Stimulated activated CD4-positive, alpha-beta T cell treated with anti-CD3 and anti-CD28 coated beads, Interleukin-15, amount 100 ng/mL, for 1 hour (primary cell): ENCODE measurements at places on chromosomes 1 and 21.

DNA sequence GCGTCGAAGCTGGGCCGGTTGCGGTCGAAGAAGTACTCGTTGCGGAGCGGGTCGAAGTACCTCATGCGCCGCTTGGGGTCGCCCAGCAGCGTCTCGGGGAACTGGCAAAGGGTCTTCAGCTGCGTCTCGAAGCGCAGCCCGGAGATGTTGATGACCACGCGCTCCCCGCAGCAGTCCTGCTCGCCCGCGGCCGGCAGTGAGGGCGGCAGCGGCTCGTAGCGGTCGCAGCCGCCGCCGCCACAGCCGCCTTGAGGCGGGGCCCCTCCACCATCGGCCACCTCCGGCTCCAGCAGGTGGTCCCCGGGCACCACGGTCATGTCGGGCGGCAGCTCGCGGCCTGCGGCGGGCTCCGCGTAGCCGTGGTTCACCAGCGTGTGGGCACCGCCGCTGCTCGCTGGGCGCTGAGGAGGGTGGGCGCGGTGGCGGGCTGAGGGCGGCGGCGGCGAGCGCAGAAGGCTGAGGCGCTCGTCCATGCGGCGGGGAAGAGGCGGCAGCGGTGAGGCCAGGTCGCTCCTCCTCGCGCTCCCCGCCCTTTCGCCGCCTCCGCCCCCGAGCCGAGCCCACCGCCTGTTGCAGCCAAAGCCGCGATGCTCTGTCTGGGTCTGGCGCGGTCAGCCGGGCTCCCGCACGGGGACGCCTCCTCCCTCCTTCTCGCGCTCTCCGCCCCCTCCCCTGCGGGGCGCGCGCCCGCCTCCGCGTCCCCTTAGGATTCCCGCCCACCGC is at the start of gene KCNA3:
Gene KCNA3 (minus strand): TSS at position 604 of the 723 bp plus-strand sequence. CDS start 131 bp downstream, at position 473.
- DNase-seq, result peak; percentile 37

GRCh38 chr1:193408782-193409293 is 222.4 kb upstream of the B3GALT2 start:
- DNase-seq, result no peak

DNA sequence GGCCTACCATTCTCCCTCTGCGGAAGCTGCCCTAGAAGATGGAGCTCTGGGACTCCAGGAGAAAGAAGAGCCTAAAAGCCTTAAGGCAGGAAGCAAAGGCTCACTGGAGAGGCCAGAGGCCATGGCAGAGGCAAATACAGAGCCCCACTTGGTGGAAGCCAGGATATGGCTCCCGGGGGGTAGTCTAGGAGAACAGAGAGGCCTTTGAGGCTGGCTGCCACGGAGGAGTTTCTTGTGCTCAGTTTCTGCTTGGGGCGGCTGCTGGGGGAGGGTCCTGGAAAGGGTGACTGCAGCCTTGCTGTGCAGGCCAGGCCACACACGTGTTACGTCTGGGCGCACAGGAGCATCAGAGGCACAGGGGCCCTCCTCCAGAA is 5.4 kb downstream of the CC2D1B start:
- no peak for DNase-seq

DNA sequence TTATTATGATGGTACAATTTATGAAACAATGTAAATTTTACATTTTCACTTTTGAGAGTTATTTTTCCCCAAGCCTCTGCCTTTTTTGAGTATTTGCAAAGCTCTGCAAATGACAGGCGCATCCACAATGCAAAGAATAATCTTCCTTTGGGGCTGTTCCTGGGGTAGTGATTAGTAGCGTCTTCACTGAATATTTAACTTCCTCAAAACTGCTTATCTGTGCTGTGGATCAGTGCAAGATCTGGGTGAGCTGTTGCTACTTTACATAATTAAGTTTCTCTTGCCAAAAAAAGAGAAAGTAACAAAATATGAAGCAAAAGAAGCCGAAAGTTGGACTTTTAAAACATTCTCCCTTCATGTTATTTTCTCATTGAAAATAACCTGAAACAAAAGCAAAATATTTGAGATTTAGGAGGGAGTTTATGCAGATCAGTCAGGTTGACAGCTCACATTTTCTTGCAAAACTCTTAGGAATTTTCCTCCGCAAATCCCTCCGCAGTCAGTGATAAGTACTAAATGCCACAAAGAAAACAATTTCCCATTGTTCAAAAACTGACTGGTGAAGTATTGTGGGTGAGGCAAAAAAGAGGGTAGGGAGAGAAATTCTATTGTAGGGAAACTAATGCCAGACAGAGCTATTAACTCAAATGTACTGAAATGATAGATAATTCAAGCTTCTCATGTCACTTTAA is 276.4 kb upstream of the B3GALT2 start:
- DNase-seq, result no peak

DNA sequence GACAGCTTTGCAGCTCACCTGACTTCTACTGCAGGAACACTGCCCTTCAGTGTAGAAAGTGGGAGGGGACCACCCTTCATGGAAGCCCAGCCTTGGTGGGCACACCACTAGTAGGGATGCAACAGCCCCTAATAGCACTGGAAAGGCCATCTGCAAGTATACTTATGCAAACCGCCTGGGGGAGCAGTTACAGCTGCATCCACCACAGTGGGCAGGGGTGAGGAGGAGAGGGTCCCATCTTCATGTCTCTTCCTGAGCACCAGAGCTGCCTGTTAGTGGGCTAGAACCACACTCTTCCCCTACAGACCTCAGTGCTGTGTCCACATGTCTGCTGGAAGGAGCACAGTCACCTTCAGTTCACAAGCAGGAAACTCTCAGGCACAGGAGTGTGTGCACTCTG is 66.2 kb upstream of the LHX8 start:
- no peak for DNase-seq
